Mammary epithelial cell (primary cell): ENCODE measurements at places on chromosomes 12 and 14.

DNA sequence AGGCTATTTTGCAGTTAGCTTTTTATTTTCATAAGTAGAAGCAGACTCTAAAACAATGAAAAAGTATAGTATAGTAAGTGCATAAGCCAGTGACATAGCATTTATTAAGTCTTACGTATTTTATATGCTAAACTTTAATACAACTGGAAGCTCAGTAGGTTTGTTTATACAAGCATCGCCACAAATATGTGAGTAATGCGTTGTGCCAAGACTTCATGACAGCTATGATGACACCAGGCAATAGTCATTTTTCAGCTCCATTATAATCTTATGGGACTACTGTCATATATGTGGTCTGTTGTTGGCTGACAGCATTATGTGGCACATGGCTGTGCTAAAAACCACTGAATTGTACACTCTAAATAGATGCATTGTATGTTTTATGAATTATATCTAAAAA is 40.3 kb downstream of the SLC38A2 start:
- peak; percentile 52 for DNase-seq

GRCh38 chr12:32198555-32198954 is 91.9 kb downstream of the BICD1 start:
- DNase-seq, result peak; percentile 88

GRCh38 chr14:52837451-52837850 is 46.0 kb upstream of the GNPNAT1 start:
- no peak for DNase-seq

DNA sequence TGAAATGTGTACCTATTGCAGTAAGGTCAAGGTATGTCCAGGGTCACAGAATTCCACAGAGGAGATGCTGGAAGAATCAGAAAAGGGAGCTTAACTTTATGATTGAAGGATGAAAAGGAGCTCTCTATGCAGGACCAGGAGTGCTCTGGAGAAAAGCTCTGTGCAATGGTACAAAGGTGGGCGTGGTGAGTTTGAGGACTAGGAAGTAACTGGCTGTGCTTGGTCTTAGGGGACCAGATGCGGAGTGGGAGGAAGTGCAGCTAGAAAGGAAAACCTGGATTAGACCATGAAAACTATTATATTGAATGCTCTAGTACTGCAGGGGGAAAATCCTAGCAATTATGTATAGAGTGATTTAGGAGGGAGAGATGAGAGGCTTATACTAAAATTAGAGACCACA is 56.8 kb downstream of the BTG1 start:
- DNase-seq, result no peak

DNA sequence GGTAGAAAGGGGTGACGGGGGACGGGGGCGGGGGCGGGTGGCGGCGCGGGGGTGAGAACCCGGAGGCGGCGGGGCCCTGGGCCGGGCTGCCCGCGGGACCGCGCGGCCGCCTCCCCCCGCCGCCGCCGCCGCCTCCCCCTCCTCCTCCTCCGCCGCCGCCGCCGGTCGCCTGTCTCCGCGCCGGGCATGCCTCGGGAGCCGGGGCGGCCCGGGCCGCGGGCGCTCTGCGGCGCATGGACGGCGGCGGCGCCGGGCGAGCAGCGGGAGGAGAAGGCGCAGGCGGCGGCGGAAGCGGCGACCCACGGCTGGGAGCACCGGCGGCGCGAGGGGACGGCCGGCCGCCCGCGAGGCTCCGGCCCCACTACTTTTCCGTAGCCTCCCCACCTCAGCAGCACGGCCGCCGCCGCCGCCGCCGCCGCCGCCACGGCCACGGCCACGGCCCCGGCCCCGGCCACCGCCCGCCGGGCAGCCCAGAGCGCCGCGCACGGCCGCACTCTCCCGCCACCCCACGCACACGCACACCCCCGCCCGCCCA is at the start of gene NPAS3:
NPAS3 (plus strand) TSS at position 161 of the 535 bp plus-strand sequence.
- no peak for DNase-seq

DNA sequence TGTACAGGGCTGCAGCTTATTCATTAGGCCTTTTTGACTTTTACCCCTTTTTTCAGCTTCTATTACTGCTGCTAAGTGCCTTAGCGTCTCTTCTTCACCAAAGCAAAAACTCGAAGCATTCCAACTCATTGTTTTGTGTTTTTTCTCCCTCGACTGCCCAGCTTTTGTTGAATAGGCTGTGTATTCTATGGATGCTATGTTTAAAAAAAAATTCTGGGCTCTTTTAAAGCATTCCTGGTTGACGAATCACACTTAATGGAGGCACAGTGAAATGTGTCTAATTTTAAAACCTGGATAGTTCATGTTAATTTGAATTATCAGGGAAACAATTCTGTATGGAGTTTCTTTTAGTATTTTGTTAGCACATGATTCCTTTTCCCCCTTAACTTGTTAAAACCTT is 29.7 kb downstream of the KTN1 start:
- DNase-seq, result no peak
